ENCODE measurements at places on chromosomes 11 and 22. TPM values are rescaled to one million over a fixed set of nuclear protein-coding genes. Genes with fewer than 3 reads are reported as not detected.

- no peak for DNase-seq
These were observed 33.3 kb downstream of the DENND5A start for GRCh38 chr11:9231848-9232177.

Gene CD248
- total RNA-seq: 1.1 TPM

Gene CCDC88B
- 3.2 TPM for total RNA-seq

GRCh38 chr11:67439321-67440228 lies 2.1 kb upstream of the PTPRCAP start:
- no peak for DNase-seq

Gene EXPH5
- total RNA-seq: 0.82 TPM

Gene CCDC116
- 0.35 TPM for total RNA-seq

DNA sequence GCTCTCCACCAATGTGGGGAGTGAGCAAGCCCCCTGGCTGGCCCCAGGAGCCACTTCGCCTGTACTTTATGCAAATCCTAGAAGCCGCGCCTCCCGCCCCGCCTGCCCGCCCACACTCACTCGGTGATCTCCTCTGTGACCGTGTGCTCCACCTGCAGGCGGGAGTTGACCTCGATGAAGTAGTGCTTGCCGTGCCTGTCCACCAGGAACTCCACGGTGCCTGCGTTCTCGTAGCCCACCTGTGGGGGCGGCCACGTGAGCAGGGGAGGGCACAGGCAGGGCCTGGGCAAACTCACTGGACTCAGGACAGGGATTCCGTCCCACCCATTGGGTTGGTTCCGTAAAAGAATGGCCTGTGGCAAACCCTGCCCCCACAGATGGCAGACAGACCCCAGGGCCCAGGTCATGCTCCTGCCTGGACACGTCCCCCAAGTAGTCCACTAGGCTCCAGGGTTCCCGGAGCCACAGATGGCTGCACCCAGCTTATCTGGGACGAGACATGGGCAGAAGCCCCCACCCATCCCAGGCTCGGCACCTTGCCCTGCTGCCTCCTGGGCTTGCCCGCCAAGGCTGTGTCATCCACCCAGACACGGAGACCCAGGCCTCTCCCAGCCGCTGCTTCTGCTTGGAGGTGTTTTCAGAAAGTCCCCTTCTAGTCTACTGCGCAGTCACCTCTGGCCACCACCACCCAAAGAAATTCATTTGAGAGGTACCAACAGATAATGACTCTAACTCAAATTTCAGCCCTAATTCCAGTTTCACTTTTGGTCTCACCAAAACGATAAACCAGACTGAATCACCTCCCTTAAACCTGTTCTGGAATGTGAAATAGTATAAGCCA lies 12.1 kb downstream of the LRFN4 start:
- DNase-seq: no peak

- no peak for DNase-seq
These were observed 36.9 kb upstream of the PDE2A start for GRCh38 chr11:72711141-72711540.

GRCh38 chr11:27976262-27976661 lies 131.7 kb downstream of the KIF18A start:
- DNase-seq: no peak

DNA sequence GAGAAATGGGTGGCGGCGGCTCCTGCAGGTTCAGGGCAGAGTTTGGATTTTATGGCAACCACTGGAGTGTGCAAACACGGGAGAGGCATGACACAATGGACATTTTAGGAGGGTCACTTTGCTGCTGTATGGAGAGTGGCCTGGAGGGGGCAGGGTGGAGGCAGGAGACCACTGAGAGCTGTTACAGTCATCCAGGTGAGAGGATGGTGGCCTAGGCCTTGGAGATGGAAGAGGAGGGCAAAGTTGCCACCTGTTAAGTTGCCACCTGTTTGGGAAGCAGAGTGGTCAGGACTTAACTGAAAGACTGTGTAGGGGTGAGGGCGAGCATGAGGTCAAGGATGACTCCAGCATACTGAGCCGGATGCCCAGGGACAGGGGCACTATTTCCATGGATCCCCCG lies 2.3 kb upstream of the RAD9A start:
- no peak for DNase-seq

GRCh38 chr11:17753153-17753552 lies 18.6 kb downstream of the KCNC1 start:
- DNase-seq: no peak

- DNase-seq: no peak
These were observed at the start of gene SCN4B for GRCh38 chr11:118152552-118153471. Gene SCN4B, minus strand, starts transcription at chr11:118152823. Its CDS starts 150 bp downstream, at chr11:118152673.

Gene MOGAT2
- total RNA-seq: not detected

DNA sequence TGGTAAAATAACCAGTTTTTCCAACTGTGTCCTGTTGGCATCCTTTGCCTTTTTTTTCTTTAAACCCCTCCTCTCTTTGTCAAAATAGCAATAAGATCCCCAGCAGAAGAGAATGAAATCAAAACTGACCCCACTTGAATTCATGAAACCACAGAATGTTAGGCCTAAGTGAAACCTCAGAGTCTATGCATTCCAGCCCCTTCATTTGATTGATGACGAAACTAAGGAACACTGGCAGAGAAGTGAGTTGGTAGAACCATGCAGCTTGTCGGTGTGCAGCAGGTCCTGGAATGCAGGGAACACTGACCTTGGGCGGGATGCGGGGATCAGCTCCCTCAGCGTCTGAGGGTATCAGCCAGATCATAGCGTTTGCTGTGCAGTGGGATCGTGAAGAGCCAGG lies 57.5 kb downstream of the GRK3 start:
- no peak for DNase-seq

Gene GRIK4
- total RNA-seq: 0.06 TPM

GRCh38 chr11:110479108-110480101 lies 49.7 kb downstream of the FDX1 start:
- DNase-seq: no peak

Gene TCN2
- total RNA-seq: 40.1 TPM

Gene NXPE4
- total RNA-seq: not detected

GRCh38 chr11:130426837-130427341 lies 1.5 kb downstream of the ADAMTS8 start:
- no peak for DNase-seq

GRCh38 chr11:12893787-12894672 lies 115.1 kb upstream of the RASSF10 start:
- peak; percentile 33 for DNase-seq

DNA sequence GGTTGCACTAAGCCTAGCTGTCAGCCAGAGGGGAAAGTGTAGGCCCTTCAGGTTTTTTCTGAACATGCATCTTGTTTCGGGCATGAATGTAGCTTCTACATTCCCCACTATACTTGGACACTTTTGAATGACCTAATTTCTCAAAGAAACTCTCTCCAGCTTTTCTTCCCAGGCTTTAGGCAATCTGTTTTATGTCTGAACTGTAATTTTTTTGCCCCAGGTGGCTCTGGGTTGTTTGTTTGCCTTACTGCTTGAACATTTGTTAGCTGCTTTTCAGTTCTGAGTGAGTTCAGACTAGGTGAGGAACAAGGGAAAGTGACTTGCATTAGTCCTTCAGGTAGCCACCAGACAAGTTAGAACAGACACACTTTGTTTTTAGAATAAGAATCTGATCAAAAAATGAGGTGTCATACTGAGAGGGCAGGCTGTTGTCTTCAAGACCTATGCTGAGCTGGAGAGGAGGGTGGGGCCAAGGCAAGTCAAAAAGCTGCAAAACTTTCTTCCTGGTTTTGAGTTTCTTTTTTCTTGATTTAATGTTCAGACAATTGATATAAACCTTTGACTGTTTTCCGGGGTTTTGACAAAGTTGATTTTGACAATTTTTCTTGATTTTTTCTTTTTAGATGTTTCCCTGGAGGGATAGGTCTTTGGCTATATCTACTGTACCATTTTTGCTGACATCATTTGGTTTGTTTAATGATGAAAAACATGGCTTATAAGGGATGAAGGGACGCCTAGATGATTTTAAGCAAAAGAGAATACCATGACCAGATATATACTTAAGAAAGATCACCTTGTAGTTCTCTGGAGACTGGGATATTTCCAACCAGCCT lies 182.8 kb downstream of the WNT11 start:
- no peak for DNase-seq

Gene CARD16
- total RNA-seq: 54.7 TPM

GRCh38 chr22:23110190-23110921 lies 31.4 kb downstream of the RSPH14 start:
- no peak for DNase-seq

DNA sequence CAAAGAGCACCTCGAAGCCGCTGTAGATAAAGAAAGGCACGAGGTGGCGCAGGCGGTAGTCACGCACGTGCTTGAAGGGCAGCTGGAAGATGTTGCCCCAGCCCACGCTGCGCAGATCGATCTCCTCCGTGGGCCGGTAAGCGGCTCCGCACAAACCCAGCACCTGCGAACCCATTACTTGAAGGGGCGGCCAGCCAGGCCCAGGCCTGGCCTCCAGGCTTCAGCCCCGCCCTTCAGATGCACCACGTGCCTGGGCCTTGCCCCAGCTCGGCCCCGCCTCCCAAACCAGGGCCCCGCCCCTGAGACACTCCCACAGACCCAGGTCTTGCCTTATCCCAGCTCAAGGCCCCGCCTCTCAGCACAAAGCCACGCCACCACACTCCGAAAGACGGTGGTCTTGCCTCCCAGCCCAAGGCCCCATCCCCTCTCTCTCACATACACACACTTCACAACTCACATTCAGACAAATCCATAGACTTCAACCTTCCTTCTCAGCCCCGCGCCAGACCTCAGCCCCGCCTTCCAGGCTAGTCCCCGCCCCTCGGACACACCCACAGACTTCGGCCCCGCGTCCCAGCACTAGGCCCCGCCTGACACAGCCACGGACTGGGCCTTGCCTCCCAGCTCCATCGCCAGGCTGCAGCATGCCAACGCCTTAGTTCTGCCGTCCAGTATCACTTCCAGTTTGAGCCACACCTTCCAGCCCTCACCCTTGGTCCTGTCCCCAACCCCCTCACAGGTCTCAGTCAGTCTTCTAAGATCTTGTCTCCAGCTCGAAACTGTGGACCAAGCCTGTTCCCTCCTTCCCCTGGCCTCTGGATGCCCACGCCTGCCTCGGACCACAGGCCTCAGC lies 7.0 kb downstream of the UNC93B1 start:
- no peak for DNase-seq

Gene RTN4R
- total RNA-seq: 2.7 TPM

DNA sequence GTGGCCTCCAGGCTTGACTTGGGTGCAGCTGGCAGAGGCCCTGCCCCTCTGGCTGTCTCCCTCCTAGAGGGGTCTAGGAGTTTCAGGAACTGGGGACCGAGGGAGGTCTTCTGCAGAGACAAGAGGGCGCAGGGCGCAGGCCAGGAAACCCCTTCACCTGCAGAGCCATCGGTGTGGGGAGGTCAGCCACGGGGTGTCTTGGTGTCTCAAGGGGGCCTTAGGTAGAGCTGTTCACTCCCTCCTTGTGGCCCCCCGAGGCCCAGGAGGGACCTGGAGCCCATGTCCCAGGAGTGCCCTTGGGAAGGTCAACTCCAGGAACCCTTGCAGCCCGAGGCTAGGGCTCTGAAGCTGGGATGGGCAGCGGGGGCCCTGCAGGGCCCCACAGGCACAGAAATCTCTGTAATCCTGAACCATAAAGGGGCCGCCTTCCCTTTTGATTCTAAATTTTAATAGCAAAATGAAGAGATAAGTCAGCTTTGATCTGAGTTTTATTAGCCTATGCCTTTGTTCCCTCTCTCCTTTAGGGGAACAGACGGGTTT lies 31.4 kb upstream of the TH start:
- DNase-seq: no peak

Gene SOX6
- 0.29 TPM for total RNA-seq

DNA sequence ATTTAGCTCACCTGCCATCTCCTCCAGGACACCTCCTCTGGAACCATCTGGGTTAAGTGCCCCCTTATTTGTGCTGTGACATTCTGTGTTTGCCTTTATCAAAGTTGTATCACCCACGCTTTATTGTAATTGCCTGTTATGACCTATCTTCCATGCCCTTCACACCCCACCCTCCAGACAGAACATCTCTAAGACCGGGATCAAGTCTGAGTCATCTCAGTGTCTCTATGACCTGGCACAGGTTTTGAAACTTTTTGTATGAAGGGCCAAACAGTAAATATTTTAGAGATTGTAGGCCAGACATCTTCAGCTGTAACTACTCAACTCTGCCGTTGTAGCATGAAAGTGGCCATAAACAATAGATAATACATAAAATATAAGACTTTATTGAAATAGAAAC lies 161.8 kb downstream of the SPON1 start:
- no peak for DNase-seq

- DNase-seq: no peak
These were observed 12.9 kb downstream of the LRRC4C start for GRCh38 chr11:41446566-41446965.

DNA sequence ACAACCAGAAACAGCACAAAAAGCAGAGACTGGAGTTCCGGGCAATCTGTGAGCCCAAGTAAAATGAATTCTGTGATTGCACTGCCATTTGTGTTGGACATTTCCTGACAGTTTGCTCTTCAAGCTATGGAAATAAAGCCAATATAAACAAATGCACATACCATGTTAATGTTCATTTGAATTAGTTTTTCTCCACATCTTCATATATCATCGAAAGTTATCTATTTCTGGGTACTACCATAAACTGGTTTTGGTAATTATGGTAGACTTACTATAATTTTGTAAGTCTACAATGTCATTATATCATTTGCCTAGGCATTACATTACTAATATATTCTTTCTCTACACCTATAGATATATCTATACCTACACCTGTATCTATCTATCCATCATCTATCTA lies at the start of gene OR5M11:
Gene OR5M11, minus strand, starts transcription at position 101 of the 400 bp plus-strand sequence. Its CDS starts 0 bp downstream, at position 101.
- no peak for DNase-seq

Gene KIAA0930
- total RNA-seq: 54.6 TPM

GRCh38 chr22:23526596-23527316 lies 53.3 kb downstream of the IGLL1 start:
- DNase-seq: no peak

- no peak for DNase-seq
These were observed 11.3 kb downstream of the VPS37C start for GRCh38 chr11:61149624-61150615.

GRCh38 chr11:124717786-124718651 lies 21.7 kb upstream of the NRGN start:
- no peak for DNase-seq

- DNase-seq: no peak
These were observed 25.9 kb upstream of the POU2AF3 start for GRCh38 chr11:111272420-111272819.

GRCh38 chr11:10225553-10225952 lies 68.5 kb downstream of the SBF2 start:
- no peak for DNase-seq

Gene P2RY2
- 1.4 TPM for total RNA-seq

Gene OSBP2
- 15.4 TPM for total RNA-seq

GRCh38 chr11:124951341-124951740 lies 2.7 kb upstream of the CCDC15 start:
- DNase-seq: no peak

Gene SMIM35
- 0.12 TPM for total RNA-seq

Gene ANO1
- total RNA-seq: 3.0 TPM
